ENCODE measurements at places on chromosomes 11 and 22.
A peak's percentile ranks its signal among the peaks of the same experiment; 100 is the strongest.

GRCh38 chr11:22407267-22407666 is 69.1 kb downstream of the SLC17A6 start:
- no peak for DNase-seq

- no peak for DNase-seq
Observed at GRCh38 chr22:40720538-40721256, 41.4 kb downstream of the MCHR1 start.

DNA sequence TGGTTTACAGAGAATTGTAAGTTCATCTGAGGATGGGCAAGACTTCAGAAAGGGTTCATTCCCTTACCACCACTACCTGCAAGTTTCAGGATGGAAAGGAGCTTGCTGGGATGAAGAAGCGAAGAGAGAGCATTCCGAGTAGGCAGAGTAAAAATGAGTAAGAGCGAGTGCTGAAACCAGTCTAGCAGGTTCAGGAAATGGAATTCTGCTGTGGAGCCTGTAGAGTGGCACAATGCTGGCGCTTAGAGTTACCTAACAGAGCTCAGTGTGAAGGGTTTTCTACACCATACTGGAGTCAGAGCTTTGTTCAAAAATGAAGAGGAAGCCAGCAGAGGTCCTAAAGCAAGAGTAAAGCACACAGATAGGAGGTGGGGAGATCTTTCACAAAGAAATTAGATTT is 179.2 kb upstream of the ZC3H12C start:
- DNase-seq, result no peak

GRCh38 chr22:45330548-45330947 is 20.8 kb downstream of the FAM118A start:
- no peak for DNase-seq

GRCh38 chr22:35103761-35104160 is 37.8 kb downstream of the ISX start:
- no peak for DNase-seq

GRCh38 chr11:95715777-95716241 is 73.8 kb downstream of the FAM76B start:
- no peak for DNase-seq

DNA sequence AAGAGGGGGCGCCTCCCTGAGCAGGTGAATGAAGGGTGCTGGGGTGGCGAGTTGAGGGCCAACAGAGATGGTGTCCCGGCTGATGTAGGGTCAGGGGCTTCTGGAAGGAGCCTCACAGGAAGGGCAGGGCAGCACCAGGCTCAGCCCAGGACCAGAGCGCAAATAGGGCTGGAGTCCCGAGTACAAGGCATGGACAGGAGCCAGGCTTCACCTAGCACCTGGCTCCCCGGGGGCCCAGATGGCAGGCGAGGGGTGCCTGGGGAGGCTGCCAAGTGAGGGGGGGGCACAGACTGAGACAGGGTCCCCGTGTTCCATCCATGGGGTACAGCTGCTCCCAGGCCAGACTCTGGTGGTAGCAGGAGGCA is 105.8 kb downstream of the KCNQ1 start:
- no peak for DNase-seq

DNA sequence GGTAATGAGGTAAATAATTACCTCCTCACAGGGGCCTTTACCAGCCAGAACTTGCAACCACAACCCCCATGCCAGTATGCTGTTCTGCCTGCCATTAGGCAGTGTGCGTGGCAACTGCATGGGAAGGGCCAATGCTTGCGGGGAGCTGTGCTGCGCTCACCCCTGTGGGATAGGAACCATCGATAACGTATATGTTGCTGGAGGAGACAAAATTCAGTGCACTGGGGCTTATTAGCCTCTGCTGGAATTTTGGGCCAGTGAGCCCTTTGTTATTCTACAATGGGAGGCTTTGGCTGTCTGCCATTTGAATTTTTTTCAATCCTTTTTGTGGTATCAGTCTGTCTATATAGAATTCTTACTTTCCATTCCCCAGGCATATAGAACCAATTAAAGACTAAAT is 47.3 kb downstream of the PPP2R1B start:
- DNase-seq, result no peak

DNA sequence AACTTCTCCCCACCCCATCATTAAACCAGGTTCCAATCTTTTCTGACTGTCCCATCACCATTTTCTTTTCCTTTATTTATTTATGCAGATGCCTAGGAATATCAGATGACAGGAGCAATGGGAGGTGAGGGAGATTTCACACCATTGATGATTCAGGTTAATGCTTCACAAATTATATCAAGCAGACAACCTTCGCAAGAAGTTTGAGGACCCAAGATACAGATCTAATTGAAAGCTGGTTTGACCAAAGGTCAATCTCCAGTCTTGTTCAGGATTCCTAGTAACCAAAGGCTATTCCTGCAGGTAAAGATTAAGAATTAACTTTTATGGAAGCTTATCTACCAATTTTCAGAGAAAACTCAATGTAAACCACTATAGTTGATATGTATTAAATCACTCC is 54.4 kb downstream of the SLC35F2 start:
- DNase-seq, result no peak

- no peak for DNase-seq
Observed at GRCh38 chr11:81869351-81870065, 864.2 kb downstream of the FAM181B start.

DNA sequence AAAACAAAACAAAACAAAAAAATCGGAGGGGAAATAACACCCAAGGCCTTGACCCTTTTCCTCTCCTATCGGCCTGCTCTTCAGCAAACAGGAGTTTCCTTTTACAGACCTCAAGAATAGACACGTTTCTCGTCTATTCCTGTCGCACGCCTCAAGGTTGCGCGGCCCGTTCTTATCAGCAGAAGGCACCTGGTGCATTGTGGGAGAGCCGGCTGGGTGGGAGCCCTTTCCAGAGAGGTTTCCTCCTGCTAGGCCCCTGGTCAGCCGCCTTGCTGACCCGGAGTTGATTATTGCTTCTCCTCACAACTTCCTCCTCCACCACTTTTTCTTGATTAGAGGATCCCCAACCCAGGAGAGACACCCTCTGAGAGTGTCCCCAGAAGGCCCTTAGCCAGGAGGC is 497.3 kb downstream of the MIAT start:
- no peak for DNase-seq

GRCh38 chr11:3809624-3809928 is 1.2 kb downstream of the PGAP2 start:
- DNase-seq, result no peak

- DNase-seq, result no peak
Observed at GRCh38 chr22:30044369-30044768, 35.9 kb upstream of the HORMAD2 start.

- no peak for DNase-seq
Observed at GRCh38 chr11:67600324-67601029, 6.3 kb upstream of the NDUFV1 start.

DNA sequence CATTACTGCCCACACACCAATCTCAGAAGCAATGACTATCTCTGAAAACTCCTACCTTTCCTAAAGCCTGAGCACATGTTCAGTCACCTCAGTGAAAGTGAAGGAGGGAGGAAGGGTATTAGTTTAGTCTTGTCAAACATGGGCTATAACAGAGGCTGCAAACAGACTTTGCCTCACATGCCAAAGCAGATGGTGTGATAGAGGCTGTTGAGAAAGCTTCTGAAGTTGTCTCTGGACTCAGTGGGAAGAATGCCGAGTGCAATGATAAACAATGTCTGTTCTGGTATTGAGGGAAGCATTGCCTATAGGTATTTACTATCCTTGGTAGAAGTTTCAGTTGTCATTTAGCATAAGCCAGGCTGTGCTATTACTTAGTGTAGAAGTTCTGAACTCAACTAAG is 314.5 kb upstream of the CCDC90B start:
- no peak for DNase-seq

- no peak for DNase-seq
Observed at GRCh38 chr11:67275606-67276409, 9.5 kb downstream of the GRK2 start.

DNA sequence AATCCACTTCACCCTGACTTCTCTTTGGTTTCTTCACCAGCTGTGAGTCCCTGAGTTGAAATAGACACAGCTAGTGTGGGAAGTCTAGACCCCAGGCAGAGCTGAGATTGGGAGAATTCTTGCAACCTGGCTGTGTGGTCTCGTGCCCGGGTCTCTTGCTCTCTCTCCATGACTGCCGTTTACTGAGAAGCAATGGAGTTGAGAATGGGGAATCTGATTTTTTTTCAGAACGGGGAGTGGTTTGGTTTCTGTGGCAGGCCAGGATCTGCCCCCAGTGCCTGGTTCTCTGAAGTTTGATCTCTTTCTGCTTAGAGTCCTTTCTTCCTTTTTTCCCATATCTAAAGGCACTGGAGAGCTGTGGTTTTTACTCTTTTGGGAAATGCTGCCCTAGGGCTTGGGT is 1.5 kb downstream of the SIDT2 start:
- DNase-seq, result no peak

- DNase-seq, result no peak
Observed at GRCh38 chr11:83166193-83166866, 9.4 kb downstream of the PCF11 start.

DNA sequence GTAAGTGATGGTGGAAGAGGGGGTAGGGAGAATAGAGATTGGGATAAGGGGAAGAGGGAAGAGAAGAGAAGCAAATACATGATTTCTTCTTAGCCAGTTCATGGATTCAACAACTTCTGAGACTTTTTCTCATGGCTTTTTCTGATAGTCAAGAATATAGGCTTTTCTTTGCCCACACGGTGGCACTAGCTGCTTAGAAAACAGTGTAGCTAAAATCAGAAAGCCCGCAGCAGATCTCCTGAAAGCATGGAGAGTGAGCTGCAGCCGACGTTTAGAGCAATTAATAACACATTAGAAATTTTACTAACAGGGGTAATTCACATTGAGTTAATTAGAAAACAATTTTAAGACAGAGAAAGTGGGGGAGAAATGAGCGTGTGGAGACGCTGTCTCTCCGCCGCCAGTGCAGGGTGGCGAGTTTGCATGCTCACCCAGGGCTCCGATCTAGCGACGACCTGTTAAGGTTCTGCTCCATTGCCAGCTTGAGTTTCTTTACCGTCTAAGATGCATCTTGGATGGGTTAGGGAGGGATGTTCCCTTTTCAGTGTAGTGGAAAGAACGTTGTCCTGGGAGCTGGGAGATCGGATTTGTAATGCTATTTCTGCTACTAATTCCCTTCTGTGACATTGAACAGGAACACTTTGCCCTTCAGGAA is 3.3 kb upstream of the RAG1 start:
- DNase-seq, result peak; percentile 10

DNA sequence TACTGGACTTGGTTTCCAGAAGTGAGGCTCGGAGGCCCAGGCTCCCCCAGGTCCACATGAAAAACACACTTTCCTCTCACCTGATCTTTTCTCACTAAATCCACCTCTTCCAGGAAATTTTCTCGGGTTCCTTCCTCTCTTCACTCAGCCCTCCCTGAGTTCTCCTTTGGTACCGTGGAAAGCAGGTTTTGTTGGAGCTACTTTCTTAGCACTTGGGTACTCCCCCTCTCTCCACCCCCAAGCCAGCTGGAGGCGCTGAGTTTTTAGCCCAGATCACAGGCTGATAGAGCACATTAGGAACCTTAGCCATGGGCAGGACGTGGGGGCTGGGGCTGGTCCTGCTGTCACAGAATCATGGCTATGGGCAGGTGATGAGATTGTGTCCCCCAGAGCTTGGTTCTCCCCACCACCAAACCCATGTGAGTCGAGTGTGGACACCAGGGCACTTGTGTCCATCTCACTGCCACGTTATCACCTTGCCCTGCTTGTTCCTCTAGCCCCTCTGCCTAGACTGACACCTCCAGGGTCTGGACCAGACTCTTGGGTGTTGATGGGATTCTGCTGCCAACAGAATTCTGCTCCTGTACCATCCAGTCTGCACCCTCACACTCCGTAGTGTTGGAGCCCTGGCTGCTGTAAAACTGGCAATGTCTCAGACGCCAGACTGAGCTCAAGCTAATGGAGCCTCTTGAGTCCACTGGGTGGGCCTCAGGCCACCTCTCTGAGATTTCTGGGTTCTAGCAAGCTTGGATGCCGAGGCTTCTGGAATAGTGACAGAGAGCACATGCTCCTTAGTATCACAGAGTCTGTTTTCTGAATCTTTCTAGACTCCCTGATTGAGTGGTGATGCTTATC is 74.9 kb upstream of the NARS2 start:
- DNase-seq, result no peak

DNA sequence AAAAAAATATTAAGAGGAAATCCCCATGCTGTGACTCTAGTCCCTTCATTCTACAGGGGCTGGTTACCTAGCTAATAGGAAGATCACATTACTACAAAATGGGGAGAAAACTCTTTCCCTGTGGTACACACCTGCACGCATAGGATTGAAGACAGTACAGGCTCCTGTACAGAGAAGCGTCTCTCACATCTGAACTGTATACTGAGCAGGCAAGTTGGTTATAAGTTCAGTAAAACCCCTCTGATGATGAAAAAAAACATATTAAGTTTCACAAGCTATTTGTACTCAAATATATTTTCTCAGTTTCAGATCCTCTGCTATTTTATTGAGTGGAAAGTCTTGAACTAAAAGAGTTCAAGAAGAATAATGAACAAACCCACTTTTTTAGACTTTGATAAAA is 156.9 kb upstream of the HSD17B12 start:
- no peak for DNase-seq

DNA sequence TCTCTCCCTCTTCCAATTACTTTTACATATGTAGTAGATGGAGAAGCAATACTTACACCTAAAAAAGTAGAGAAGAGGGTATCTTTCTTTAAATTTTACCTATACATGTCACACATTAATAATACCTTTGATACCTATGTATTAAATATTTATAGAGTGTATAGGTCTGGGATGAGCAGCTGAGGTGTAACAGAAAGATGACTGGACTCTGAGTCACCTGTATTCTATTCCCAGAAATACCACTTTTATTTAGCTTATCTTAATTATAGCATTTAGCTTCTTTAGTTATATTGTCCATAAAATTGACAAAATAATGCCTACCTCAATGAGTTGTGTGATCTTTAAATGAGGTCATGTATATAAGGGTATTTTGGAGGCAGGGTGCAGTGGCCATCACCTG is 30.6 kb upstream of the YAP1 start:
- DNase-seq, result no peak

- DNase-seq, result no peak
Observed at GRCh38 chr11:61172356-61172755, 11.1 kb upstream of the VPS37C start.

- DNase-seq, result no peak
Observed at GRCh38 chr22:49617866-49618676, 209.6 kb downstream of the BRD1 start.

DNA sequence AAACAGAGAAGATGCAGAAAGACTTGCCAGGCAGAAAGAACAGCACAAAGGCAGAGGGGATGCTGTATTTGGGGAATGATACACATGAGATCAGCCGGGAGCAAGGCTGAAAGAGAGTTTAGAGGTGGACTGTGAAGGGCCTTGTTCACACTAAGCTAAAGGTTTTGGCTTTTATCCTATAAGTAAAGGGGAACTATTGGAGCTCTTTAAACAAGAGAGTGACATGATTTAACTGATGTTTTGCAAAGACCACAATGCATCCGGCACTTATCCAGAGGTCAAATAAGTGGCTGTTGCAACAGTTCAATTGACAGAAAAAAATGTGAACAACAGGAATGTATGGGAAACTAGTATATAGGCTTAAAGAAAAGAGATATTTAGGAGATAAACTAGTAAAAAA is 64.7 kb upstream of the RRAS2 start:
- no peak for DNase-seq

GRCh38 chr22:25569361-25569760 is 4.9 kb downstream of the GRK3 start:
- no peak for DNase-seq

GRCh38 chr11:36241497-36241896 is 47.7 kb downstream of the COMMD9 start:
- DNase-seq, result no peak

Measured in NCI-H748 treated with DMSO at 0.1 percent for 48 hours (cell line).